Activated T-cell treated with anti-CD3 and anti-CD28 coated beads for 48 hours (primary cell): ENCODE measurements at places on chromosomes 16 and 17.

DNA sequence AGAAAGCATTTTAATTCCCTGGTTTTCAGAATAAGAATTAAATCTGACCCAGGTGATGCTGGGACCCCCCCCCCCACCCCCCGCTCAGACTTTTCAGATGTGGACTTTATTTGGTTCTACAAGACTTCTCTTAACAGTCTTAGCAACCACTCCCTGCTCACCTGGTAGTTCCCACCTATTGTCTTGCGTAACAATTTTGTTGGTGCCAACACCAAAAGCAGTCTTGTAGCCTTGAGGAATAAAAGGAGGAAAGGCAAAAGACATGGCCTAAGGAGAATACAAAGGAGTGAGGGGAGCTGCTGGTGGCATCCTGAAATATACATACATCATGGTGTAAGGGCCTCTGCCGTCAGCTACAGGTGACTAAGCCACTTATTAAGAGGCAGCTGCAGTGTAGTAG, 5.0 kb downstream of the TTLL6 start:
- no peak for DNase-seq

- no peak for DNase-seq
Observed at GRCh38 chr16:29777576-29778350, at the start of gene ZG16. Gene ZG16, plus strand, starts transcription at chr16:29778256. Its CDS starts 1,011 bp downstream, at chr16:29779267.

DNA sequence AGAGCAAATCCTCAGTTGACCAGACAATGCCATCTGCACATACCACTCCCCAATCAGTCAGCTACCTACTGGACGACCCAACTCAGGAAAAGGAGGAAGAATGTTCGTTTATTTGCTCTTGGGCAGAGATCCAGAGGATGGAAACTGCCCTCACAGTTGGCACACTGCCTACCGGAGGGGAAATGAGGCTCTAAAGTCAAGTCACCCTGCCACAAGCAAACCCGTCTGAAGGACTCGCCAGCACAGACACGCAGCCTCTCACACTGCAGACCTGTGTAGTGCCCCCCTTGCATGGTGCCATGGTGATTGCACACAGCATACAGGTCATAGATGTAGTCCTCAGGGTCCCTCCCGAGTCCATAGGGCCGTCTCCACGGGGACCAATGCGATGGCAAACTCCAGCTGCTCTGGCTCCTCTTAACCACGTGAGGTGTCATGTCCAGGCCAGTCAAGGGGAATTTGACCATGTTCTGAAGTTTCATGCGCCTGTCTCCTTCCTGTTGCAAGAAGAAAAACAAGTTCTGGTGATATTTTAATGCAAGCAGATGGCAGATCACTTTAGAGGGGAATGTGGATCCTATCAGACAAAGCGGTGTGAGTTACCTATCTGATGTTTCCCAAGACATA, 69.5 kb downstream of the USP31 start:
- no peak for DNase-seq

DNA sequence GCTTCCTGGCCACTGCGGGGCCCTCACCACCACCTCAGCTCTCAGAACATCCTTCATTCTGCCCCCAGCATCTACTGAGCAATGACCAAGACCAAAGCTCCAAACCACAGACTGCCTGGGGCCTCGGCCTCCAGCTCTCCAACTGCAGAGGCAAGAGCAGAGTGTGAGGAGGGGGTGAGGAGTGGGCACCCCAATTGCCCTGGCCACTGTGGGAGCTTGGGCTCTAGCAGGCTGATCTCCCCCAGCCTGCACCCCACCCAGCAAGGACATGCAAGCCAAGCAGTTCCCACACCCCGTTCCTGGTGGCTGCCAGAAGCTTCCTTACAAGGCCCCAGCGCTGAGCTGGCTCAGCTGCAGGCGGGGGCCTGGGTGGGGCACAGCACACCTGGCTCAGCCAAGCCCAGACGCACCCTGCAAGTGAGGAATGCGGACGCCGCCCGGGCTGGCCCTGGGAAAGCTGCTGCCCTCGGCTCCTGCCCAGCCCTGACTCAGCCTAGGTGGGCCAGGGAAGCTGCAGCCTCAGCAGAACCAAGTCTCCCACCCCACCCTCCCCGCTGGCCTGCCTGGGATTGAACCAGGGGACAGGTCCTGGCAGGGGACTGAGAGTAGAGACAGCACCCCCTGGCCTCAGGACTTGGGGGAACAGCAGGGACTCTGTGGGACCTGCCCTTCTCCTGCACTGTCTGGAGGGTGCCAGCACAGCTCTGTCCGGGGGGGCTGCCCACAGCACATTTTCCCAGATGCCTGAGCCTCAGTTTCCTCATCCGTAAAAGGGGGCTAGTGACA, 29.7 kb upstream of the KRT17 start:
- DNase-seq, result no peak

DNA sequence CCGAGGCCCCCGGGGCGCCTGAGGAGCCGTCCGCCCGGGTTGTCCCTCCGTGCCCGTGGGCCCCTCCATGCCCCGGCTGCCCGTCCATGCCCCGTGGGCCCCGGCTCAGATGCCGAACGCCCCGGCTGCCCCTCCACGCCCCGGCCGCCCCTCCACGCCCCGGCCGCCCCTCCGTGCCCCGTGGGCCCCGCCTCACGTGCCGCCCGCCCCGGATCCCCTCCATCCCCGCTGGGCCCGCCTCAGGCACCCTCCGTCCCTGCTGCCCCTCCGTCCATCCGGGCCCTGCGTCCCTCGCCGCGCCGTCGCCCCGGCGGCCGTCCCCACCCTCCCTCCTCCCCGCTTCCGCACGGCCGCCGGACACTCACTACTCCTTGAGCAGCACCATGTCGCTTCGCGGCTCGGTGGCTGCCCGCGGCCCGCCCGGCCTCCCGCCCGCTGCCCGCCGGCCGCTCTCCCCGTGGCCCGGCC, 382 bp downstream of the PITPNA start:
- DNase-seq, result no peak

DNA sequence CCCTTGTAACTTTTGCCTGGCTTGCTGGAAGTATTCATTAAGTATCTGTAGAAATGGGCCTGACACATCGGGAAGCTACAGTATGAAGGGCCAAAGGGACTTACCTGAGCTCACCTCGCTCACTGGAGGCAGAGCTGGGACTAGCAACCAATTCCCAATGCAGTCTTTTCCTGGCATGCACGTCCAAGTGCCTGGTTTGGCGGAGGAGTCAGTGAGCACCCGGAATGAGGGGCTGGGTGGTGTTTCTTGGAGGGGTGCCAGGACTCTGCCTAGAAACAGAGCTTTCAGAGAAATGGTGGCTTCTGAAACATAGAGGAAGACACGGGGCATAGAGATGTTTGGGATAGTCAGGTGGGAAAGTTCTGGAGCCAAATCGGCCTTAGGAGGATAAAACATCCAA, 18.4 kb upstream of the GPRC5C start:
- no peak for DNase-seq

- no peak for DNase-seq
Observed at GRCh38 chr17:4548721-4549531, 6.3 kb downstream of the MYBBP1A start.

GRCh38 chr17:79990051-79990592, 45.5 kb downstream of the TBC1D16 start:
- no peak for DNase-seq

DNA sequence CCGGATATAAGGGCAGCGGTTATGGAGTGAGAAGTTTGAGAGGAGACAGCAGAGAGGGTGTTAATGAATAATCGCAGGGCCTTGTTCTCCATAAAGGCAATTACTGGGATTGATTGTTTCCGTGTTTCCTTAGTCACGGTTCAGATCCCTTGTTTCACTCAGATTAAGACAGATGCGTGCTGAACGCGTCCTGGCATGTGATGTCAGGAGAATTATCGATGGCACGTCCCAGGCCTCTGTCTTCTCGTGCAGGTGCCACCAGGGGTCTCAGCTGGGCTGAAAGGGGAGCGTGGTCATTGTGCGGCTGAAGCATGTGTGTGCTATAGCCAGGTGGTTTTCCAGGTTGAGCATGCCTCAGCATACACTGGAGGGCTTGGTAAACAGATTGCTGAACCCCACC, 142.4 kb upstream of the NOL11 start:
- no peak for DNase-seq

- no peak for DNase-seq
Observed at GRCh38 chr17:59863616-59864015, 29.1 kb downstream of the TUBD1 start.

- DNase-seq, result no peak
Observed at GRCh38 chr17:80952291-80952690, 39.4 kb upstream of the CHMP6 start.

DNA sequence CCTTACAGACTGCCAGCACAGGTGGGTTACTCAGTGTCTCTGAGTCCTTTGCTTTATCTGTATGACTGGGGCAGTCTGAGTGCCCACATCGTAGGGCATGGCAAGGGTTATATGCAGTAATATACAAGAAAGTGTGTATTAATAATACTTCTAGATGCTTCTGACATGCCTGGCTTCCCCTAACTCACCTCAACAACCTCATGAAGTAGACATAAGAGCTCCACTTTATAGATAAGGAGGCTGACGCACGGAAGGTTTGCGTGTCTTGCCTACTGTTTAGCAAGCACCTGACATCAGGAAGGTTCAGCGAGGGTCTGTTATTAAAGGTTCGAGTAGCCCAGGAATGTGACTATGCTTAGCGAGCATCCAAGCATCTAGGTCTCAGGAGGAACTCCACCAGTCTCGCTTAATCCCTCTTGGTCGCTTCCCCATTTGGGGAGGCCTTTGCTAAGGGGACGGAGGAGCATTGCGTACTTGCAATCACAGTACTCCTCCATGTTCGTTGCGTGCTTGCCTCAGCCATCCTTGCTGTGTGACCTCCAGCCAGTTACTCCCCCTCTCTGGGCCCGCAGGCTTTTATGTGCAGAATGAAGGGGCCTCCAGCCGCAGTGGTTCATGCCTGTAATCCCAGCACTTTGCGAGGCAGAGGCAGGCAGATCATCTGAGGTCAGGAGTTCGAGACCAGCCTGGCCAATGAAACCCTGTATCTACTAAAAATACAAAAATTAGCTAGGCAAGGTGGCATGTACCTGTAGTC, 1.6 kb downstream of the KCNG4 start:
- DNase-seq, result no peak

- DNase-seq, result no peak
Observed at GRCh38 chr17:69335058-69335457, 8.1 kb upstream of the ABCA5 start.

DNA sequence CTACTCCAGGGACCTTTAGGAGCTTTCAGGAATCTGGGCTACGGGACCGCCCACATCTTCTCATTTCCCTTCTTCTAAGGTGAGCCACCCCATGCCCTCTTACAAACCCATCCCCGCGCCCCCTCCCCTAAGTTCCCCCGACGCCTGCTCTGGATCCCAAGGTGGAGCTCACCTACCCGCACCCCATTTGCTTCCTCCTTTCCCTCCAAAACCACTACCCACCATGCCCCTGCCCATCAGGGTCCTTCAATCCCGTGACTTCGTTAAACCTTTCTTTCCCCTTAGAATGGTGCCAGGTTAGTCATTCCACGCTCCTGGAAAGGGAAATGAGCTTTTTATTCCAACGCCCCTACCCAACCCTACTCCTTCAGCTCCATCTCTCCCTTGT, 326 bp upstream of the MTMR4 start:
- DNase-seq, result no peak

GRCh38 chr17:76793775-76794174, 55.9 kb downstream of the MFSD11 start:
- no peak for DNase-seq

DNA sequence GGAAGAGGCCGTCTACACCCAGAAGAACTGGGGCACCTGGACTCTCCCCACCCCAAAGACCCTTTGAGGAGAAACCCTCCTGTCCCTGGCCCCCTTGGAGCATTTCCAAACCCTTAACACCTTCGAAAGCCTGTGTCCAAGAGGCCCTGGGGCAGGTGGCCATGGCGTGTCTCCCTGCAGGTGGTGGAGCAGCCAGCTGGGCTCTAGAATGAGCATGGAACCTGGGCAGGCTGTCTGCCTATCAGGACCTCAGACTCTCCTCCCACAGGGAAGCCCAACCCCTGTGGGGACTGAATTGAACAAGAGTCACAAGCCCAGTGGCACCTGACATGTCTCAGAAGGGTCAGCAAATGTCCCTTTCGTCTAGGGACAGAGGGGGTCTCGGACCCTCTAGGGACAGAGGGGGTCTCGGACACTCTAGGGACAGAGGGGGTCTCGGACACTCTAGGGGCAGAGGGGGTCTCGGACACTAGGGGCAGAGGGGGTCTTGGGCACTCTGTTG, 8.4 kb downstream of the CBX4 start:
- no peak for DNase-seq

DNA sequence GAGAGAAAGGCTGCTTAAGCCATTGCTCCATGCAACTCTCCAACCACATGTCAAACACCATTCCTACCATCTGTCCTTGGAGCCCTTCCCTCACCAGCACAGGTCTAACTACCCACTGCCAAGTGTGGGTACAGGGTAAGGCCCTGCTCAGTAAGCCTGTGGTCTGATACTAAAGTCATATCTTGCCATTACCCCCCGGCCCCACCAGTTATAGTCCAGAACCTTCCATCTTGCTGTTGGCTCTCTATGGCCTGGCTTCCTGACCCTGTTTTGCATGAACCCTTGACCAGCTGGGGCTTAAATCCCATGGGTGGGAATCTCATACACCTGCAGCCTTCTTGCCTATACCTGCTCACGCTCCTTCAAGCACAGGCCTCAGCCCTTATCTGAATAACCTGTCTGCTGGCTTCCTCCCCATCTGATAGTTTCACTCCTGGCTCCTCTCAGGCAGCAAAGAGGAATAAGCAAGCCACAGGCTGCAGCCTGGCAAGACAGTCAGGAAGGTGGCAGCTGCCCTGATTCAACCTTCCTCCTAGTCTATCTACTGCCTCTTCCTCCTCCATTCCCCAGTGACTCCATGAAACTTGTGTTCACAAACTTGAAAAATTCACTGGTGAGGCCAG, 64.1 kb downstream of the ZFHX3 start:
- DNase-seq, result no peak

DNA sequence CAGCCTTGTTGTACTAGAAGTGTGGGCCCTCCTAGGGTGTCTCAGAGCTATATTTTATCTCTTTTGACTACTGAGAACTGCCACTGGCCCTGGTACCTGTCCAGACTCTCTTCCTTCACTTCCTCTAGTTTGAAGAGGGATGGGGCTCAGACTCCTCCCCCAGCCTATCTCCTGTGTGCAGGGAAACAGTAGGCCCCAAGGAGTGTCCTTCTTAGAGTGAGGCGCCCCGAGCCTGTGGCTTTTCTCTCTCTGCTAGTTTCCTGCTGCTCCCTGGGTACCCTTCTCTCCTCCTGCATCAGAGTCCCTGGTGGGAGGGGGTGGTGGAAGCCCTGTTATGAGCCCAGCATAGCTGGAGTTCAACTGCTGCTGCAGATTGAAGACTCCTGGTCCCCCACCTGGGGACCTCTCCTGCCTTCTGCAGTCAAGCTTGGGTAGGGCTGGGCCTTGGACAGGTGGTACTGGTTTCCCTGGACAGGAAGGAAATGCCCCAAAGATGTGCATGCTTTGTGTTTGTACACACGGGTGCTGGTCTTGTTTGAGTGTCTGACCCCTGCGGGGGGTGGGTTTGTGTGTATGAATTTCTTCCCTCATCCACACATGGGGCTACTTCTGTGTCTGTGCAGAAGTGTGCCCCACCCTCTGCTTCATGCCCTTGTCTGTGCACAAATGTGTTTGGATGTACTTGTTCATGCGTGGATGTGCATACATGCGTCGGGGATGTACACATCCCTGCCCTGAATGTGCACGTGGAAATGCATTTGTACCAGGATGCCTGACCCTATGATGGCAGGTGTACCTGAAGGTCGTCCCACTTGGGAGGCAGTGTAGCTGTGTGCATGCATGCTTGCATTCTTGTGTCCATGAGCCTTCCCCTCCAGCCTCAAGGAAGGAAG, 6.9 kb downstream of the RARA start:
- no peak for DNase-seq

- no peak for DNase-seq
Observed at GRCh38 chr17:80962356-80963329, 29.0 kb upstream of the CHMP6 start.

GRCh38 chr16:86375851-86376250, 134.5 kb upstream of the FOXF1 start:
- no peak for DNase-seq

- DNase-seq, result no peak
Observed at GRCh38 chr16:63628812-63629211, 1493.1 kb downstream of the CDH11 start.
